ENCODE measurements at places on chromosomes 6 and 20.

DNA sequence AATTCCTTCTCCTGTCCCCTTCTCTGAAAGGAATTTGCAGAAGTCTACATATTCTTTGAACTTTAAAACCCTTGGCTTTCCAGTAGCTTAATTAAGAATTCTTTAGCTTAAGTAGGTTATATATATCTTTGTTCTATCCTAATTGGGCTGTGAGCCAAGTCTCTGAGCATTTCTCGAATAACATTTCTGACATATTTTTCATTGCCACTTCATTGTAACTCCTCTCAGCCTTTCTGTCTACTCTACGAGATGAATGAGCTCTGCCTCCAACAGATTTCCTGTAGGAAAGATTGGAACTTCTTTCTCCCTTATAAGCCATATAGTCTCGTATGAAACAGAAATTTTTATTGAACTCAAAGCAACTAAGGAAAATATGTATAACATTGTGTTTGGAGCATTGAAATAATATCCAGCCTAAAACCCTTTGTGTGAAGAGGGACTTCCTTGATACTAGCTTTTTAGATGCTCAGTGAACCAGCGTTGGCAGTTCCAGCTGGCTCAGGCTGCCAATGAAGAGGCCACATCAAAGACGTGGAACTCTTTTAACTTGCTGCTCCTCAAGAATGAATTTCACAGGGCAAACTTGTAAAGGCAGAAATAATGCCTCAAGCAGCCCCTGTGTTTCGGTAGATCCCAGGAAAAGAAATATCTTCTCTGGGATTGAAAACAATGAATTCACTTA lies 87.7 kb upstream of the NOX3 start:
- DNase-seq = no peak

GRCh38 chr6:35492974-35493284 lies 4.0 kb downstream of the TEAD3 start:
- no peak for DNase-seq

DNA sequence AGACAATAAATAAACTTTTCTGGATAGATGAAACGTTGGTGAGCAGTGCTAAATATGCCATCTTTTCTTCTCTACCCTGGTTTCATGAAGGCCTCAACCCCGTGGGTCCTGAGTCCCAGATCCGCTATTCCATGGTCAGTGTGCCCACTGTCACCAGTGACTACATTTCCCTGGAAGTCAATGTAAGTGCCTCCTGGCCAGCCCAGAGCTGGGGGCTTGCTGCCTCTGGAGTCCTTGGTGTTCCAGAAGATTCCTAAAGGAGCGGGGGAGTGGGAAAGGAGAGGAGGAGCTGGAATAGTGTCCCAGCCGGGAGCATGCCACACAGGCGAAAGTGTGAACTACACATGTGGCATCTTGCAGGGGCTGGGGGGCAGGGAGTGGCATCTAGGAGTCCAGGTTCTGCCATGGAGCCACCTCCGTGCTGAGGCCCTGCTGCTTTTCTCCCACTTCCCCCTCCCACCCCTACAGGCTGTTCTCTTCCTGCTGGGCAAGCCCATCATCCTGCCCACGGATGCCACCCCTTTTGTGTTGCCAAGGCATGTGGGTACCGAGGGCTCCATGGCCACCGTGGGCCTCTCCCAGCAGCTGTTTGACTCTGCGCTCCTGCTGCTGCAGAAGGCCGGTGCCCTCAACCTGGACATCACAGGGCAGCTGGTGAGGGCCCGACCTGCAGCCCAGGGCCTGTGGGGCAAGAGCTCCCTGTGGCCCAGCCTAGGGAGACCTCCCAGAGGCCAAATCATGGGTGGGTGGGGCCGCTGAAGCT lies 10.8 kb downstream of the BPIFB2 start:
- no peak for DNase-seq

DNA sequence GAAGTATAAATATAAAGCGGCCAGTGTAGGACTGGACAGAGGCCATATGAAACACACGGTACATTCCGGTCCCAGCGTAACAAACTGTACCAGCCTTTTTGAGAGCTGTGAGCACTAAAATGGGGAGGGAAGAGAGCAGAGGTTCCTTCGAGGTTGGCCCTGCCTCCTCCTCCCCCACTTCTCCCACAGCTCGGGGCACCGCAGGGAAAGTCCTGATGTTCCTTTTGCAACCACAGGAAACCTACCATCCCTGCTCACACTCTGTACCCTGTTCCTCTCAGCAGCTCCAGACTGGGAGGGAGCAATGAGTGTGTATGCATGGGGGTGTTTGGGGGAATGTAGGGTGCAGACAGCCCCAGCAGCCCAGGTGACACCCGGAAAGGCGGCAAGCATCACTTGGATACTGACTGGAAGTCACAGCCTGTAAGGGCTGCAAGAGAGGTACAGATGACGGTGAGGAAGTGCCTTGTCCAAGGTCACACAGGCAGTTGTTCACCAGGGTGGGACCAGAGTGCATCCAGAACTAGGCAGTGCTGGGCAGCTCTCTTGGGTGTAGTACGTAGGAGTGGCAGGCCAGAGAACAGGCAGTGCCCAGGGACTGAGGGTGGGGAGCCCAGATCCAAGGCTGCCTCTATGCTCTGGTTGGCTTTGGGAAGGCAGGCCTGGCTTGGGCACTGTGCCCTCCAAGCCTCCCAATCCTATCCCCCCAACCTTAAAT lies 11.0 kb upstream of the ARMC12 start:
- DNase-seq = no peak

GRCh38 chr20:6686171-6686570 lies 81.3 kb upstream of the BMP2 start:
- DNase-seq = no peak

DNA sequence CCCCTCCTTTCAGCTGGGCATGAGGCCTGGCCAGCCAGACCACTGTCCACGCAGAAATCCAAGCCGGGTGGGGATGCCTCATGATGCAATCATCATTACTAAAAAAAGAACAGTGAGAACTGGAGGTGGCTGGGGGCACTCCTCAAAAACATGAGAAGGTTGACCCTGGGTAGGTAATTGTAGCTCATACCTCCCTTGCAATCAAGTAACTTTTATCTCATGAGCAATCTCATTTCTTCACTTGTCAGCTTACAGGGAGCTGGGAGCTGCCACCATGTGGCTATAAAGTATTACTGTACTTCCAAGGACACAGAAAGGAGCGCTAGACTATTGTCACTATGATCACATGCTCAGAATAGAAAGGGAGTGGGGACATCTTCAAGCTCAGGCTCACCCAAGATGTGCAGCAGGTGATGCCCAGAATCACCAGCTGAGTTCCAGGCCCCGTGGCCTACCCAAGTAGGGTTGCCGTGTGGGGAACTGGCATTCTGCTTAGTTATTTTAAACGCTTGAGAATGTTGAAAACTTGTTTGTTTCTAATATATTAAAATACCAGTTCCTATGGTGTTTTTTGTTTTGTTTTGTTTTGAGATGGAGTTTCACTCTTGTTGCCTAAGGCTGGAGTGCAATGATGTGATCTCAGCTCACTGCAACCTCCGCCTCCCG lies 3.0 kb upstream of the CDH26 start:
- no peak for DNase-seq

- DNase-seq = no peak
These were observed 859 bp upstream of the SMIM29 start for GRCh38 chr6:34249469-34250261.

GRCh38 chr6:113281431-113281830 lies 575.7 kb upstream of the MARCKS start:
- no peak for DNase-seq

- no peak for DNase-seq
These were observed 56.5 kb downstream of the TCP11 start for GRCh38 chr6:35084511-35085203.

GRCh38 chr6:141752677-141753076 lies 380.0 kb upstream of the GJE1 start:
- no peak for DNase-seq

GRCh38 chr20:38935285-38935684 lies 9.1 kb downstream of the FAM83D start:
- DNase-seq = no peak

GRCh38 chr20:2746636-2747265 lies 53.7 kb downstream of the CPXM1 start:
- no peak for DNase-seq

GRCh38 chr6:31775633-31776484 lies 1.3 kb downstream of the VWA7 start:
- DNase-seq = no peak

DNA sequence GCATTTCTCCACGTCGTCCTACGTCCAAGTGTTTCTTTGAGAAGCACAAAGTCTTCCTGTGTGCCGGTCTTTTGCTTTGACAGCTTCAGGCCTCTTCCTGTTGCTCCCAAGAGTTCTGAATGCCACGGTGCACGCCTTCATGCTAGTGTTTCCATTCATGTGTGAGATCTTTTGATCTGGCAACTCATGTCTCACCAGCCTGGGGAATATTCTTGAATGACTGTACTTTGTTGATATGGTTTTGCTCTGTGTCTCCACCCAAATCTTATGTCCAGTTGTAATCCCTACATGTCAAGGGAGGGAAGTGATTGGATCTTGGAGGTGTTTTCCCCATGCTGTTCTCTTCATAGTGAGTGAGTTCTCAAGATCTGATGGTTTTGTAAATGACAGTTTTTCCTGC lies 129.6 kb upstream of the THBS2 start:
- no peak for DNase-seq

DNA sequence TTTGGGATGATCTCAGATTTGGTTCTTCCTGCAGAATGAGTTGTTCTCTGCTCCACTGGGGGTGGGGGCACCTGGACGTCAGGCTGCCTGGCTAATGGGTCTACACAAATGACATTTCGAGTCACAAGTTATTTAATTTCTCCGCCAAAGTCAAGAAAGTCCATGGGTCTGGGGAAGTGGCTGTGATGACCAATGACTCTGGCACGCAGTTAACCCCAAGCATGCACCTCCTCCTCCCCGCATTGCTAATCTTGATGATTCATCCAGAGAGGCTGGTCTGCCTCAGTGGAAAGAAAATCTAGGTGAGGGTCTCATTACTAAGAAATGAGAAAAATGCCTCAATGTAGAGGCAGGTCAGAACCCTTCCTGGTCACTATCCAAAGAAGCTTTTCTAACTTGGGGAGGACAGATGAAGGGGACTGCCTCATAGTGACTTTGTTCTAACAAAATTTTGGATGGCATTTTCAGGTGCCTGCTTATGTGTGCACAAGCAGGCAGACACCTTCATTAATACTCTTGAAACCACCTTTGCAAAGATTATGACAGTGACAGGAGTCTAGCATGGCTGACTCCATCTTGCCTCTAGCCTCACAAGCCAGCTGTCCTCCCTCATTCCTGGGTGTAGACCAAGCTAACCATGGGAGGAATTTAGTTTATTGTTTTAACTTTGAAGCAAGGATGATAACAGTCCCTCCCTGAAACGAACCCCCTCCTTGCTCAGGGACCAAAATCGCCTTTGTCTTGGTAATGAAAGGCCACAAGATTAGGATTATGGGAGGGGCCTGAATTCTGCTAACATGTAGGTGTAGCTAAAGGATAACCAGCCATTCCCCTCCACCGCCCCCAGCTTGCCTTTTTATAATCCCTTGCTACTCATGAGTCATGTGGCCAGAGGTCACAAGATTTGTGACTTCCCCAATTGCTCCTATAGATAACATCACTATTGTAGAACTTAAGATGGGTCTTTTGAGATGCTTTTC lies 98.6 kb upstream of the MRPS10 start:
- DNase-seq = peak; percentile 18

GRCh38 chr20:42628683-42629082 lies 561.0 kb downstream of the PTPRT start:
- DNase-seq = no peak

GRCh38 chr20:41300383-41300782 lies 17.1 kb downstream of the ZHX3 start:
- DNase-seq = no peak

DNA sequence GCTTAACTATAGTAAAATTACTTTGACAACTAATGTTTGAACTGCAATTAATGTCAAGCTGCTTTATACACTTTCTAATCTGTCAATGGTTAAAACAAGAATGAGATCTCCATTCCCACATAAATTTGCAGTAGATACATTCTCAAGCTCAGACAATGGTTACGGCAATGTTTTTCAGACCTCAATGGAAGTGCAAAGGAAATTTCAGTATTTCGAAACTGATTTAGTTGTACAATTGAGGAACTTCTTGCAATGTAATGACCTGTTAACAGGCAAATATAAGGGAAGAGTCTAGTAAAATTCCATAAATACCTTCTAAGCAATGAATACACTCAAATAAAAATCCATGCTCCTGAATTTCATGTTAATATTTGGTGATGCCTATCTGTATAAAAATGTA lies 94.7 kb downstream of the ADTRP start:
- DNase-seq = no peak

GRCh38 chr6:63792736-63793464 lies 157.3 kb downstream of the PHF3 start:
- no peak for DNase-seq

DNA sequence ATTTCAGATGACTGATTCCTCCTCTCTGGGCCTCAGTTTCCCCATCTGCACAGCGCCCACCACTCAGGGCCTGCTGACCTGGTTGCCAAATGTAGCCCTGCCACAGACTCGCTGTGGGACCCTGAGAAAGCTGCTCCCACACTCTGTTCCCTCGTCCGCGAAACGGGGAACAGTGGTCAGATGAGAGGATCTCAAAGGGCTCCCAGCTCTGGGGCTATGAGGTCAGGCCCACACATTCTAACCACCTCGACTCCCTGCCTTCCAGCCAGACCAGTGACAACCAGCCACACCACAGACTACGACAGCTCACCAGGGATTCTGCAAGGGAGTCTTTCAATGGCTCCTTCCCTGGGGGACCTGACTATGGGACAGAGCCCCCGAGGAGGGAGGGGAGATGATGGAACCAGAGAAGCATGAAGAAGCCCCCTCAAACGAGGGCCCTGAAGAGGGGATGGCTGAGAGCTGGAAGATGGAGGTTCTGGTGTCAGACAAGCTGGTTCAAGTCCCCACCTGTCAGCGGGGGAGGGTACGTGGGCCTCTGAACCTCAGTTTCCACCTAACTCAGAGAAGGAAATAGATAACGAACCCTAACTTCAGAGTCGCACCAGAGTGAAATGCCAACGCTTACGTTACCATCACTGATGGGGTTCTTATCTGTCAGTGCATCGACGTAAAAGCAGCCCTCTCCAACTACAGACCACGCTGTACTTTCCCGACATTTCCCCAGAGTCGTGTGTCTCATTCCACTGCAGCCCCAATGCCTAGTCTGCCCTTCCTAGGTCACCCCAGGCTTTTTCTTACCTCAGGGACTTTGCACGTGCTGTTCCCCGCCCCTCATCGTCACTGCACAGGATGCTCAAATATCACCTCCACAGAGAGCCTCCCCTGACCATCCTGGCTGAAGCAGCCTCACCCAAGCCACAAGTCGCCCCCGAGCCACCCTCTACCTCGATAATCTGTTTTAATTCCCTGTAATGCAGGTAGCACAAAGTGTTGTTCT lies 60.5 kb downstream of the PREX1 start:
- no peak for DNase-seq
